Inflammatory macrophage treated with lipopolysaccharide for 1 hour (primary cell): ENCODE measurements at places on chromosomes 5 and 9.
A peak's percentile ranks its signal among the peaks of the same experiment; 100 is the strongest.

GRCh38 chr5:34687269-34688011 lies 31.3 kb downstream of the RAI14 start:
- no peak for DNase-seq

- DNase-seq, result peak; percentile 54
Measured at GRCh38 chr5:60332244-60333004, 367.5 kb downstream of the DEPDC1B start.

DNA sequence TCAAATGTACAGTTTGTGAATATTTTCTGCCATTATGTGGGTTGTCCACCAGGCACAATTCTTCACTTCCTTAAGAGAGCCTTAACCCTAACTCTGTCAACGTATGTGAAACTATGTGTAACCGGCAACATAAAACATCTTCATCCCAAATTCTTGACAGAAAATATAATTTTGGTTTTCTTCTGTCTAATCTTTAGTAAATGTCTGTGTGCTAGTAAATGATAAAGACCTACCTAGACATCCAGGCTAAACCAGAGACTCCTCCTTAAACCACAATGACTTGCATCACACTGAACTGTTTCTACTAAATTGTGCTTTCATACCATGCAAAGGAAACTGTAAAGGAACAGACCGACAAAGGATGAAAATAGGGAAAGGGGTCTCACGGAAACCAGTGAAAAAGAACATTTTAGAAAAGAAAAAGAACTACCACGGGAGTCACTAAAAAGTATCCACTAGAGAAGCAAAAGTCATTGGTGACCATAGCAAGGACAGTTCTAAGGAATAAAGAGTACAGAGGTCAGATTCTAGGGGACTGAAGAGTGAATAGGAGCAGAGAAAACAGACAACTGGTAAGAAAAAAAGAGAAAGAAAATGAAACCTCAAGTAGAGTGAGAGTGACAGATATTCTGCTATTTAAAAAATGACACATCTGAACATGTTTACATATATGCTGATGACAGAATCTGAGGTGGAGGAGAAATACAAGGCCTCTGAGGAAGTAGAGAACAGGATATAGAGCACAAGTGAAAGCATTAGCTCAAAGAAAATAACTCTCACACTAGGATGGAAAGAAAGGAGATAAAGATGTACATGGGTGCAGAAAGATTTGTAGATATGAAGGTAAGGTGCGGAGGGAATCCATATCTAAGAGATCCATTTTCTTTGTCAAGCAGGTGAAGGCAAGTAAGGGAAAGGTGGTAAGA lies 49.4 kb downstream of the FNIP1 start:
- peak; percentile 49 for DNase-seq

DNA sequence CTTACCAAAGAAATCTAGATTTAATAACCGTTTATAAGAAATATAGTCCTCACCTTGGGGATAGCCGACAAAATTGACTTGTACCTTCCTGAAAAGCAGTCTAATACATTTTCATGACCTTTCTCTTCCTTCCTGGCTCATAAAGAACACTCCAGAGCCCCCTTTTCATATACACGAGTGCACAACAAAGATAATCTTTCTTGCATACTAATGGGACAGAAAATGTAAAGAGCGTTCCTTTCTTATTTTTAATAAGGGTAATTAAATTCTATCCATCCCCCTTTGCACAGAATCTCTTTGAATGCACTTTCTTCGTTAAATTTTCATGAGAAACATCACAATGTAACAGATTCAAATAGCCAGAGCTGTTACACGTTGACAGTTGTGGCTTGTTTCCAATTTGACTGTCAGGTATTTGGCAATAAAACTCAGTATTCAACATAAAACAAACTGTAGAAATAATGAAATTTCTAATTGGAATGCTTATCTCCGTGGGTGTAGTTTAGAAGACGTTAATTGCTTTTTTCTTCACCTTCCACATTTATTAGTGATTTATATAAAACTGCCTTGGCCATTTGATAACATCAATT lies 732.3 kb upstream of the DMAC1 start:
- DNase-seq, result no peak

GRCh38 chr5:42905827-42906226 lies 94.1 kb upstream of the SELENOP start:
- no peak for DNase-seq
